ENCODE measurements at places on chromosomes 5 and 9.

DNA sequence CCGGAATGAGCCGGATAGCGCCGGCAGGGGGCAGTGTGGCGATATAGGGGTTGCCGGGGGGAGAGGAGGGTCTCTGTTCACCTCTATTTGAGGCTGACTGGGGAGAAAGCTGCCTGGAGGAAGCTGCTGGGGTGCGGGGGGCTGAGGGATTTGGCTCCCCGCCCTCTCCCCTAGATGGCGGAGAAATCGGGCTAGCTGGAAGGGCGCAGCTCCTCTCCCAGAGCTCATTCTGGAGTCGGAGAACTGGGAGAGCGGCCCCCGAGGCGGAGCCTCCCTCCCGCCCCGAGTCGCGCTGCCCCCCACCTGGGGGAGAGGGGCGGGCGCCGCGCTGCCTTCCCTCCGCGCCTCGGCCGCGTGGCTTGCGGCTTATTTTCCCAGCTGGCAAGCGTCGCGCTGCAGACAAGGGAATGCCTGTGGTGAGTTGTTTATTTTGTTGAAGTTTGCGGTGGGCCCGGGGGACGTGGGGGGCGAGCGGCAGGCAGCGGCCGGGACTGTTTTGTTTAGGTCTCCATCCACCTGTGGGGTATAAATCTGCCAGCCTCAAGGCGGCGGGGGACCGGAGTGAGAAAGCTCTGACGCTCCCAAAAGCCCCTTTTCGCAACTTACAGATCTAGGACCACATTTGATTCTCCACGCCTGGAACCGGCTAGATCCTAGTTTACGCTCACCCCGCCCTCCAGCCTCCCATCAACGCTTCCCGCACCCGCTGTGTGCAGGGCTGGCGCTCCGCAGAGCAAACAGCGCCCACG is 4.1 kb upstream of the RGMB start:
- DNase-seq, result no peak

DNA sequence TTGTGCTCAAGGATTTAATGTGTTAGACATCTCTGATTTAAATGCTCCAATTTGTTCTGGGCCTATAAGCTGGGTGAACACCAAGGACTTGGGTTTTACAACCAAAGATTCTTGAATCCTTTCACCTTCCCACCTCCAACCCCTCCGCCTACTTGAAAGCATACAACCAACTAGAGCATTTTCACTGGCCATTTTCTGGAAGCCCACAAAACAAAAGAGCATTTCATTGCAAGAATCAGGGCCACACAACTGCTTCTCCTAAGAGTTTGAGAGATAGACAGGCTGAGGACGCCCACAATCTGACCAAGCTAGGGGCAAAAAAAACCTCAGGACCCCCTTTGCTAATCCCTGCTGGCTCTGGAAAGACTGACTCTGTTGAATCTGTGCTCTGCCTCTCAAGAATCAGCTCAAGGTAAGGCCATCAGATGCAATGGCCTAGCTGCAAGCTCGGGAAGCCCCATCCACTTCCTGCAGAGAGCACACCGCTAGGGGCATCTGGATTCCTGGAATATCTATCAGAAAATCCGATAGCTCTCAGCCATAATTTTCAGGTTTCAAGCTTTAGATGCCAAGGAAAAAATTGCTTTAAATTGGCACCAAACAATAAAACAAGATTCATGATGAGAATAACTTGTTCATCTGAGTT is 57.7 kb downstream of the RETREG1 start:
- DNase-seq, result no peak

DNA sequence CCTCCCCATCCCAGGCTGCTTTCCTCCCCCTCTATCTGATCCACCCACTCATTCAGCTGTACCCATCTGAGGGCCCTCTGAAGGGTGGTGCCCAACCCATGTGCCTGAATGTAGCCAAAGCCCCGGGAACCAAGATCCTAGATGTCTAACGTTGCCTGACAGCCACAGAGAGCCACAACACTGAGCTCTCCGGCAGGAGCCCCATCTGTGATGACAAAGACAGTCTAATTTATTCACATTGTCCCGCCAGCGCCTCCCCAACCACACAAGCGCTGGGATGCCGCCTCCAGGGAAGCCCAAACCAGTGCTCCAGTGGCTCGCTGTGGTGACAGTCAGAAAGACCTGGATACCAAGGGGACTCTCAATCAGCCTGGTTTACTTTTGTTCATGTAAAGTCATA is 8.4 kb downstream of the IGFBPL1 start:
- DNase-seq, result no peak

- DNase-seq, result no peak
These were observed 653.7 kb downstream of the CCDC171 start for GRCh38 chr9:16206518-16206917.

DNA sequence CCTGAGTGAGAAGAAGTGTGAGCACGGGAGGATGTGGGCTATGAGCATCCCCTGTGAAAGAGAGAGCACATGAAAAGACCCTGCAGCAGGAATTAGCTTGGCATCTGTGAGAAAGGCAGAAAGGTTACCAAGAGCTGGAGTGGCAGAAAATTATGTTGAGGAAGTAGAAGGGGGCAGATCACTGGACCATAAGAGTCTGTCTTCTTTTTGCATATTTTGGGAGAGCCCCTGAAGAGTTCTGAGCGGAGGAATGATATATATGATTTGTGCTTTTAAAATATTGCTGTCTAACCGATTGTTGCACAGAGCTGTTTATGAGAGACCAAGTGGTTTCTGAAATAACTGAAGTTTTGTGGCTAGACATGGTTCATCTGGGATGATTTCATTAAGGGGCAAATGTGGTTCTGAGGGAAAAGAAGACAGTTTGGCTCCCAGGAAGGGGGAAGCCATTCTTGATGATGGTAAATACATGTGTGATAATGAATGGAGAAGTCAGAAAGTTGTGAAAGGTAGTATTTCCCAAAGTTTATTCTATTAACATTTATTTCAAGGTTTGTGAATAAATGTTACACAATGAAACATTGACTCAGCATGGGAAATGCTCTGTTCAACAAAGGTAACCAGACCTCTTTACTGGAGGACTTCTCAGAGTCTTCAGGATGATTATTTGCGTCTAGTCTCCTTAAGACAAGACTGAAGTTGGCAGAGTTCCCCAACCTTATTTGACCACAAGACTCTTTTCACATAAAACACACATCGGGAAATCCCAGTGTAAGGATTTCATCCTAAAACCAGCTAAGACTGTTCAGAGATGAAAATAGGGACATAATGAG is 31.5 kb upstream of the ADRB2 start:
- no peak for DNase-seq

DNA sequence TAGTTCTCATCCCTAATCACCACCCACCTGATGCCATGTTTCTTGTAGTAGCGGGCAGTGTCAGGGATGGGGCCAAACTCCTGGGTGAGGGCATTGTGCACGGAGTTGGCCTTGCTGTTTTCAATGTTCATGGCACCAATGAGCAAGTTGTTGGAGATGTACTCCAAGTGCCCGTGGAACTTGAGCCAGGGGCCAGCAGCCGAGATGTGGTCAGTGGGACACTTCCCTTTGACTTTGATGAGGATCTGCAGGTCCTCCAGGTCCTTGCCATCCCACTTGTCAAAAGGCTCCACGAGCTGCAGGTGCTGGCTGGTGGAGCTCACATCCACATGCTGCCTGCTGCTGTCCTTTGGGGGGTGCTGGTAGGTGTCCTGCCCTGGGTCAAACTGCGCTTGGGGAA is 162.2 kb upstream of the SV2C start:
- DNase-seq, result no peak

DNA sequence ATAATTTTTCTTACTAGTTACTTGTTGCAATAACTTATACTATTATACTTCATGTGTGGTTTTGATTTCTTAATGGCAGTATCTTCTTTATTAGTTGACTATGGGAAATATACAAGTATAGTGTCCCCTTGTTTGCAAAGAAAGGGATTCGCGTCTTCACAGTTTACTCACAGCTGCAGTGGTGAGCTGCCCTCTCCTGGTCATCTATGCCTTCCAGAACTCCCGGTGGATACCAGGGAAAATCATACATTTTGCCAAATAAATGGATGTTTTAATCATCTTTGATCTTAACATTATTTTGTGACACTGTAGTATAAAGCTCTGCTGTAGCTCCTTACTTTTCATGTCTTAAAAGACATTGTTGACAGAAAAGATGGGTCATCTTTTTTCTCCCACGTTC is 142.0 kb downstream of the ZCCHC7 start:
- no peak for DNase-seq

- no peak for DNase-seq
These were observed 24.8 kb downstream of the ANXA1 start for GRCh38 chr9:73176450-73176875.

DNA sequence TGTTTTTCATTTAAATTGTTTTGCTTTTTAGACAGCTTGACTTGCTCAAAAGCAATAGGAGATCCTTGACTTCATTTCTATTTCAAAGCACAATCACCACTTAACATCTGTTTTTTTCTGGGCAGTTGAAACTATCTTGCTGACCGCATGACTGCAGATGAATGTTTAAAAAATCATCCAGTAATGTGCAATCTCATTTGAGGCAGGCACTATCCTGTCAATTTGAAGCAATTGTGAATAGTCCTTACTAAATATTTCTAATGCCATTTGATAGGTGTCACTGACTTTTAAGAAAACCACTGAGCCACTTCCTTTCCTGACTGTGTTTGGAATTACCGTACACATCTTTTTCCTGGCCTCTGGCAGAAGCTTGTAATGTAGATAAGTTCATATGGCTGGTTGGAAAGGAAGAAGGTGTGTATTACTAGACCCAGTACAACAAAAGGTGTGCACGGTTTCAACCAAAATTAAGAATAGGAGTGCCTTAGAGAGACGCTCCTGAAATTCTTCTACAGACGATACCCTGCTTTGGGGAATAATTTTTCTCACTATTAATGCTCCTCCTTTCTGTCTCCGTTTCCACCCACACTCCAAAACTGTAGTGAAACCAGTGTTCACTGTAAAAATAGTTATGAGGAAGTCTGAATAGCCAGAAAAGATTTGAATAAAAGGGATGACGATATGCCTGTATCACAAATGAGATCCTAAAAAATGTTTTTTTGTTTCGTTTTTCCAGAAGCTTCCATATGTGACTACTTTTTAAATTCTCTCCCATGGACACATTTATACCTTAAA is 136.7 kb upstream of the MOCS2 start:
- no peak for DNase-seq

DNA sequence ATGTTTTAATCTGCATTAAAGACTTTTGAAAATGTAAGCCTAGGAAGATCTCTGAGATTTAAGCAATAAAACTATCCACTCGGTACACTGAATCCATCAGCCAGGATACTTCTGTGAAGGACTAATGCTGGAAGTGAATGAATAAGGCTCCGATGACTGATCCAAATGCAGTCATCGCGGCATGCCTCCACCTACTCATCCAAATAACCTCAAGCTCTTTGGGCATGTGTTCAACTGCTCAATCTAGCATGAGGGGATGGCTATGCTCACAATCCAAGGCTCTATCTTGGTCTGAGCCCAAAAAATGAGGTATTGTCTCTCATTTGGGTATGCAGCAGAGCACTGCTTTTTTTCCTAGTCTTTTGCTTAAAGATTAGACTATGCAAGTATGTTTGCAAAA is 19.2 kb downstream of the MARCHF3 start:
- no peak for DNase-seq

GRCh38 chr9:2354216-2354615 is 267.4 kb upstream of the VLDLR start:
- no peak for DNase-seq

- DNase-seq, result no peak
These were observed 173.5 kb downstream of the FAM174A start for GRCh38 chr5:100708645-100709171.

- DNase-seq, result peak; percentile 74
These were observed 2.5 kb downstream of the IL11RA start for GRCh38 chr9:34654323-34655051.

GRCh38 chr5:10448754-10449360 is 7.2 kb downstream of the ROPN1L start:
- no peak for DNase-seq

DNA sequence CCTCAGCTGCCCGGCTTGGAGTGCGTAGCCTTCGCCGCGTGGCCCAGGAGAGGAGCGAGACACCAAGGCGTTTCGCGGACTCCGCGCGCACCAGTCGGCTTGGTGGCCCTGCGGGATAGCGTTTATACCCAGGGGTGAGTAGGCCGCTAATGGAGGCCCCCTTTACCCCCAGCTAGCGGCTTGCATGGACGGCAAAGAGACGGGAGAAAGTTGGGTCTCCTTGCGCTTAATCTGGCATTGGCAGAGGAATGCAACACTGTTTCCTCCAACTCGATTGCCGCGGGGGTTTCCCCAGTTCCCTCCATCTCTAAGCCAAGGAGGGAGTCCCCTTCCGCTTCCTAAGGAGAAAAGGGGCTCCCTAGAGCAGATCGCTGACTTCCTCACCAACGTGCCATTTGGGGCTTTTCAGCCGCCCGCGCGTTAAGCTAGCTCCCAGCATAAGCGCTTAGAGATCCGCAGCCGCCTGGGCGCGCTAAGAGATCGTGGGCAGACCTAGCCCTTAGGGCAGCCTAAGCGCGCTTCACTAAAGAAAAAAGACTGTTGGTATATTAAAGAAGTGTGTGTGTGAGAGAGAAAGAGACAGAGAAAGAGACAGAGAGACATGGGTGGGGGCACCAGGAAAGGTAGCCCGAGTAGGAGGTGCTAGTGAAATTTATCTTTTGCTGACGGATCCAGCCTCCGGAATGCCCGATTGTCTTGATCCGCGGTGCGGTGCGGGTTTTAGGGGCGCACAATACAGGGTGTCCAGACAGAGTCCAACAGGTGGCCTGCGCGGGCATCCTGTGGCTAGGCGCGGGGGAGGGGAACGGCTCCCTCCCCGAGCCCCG is 597.9 kb upstream of the SGCD start:
- peak; percentile 29 for DNase-seq

GRCh38 chr9:126125177-126125576 is 201.5 kb upstream of the MVB12B start:
- DNase-seq, result no peak

GRCh38 chr9:77935974-77936373 is 95.6 kb downstream of the GNAQ start:
- no peak for DNase-seq

DNA sequence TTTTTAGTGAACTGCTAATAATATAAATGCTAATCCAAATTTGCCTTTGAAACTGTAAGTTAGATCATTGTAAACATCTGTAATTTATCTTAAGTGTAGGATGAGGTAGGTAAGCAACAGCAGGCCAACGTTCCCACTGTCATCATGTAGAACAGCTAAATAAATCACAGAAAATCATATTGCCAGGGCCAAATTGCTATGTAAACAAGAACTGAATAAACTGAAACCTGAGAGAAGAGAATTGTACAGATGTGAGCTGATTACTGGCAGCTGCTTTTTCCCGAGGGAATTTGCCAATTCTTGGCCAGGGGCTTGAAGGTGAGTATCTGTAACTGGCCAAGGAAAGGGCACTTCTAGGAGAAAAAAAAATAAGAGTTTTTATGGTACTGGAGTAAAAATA is 97.6 kb downstream of the CDH10 start:
- DNase-seq, result peak; percentile 78

GRCh38 chr9:36535107-36535506 is 37.6 kb upstream of the MELK start:
- no peak for DNase-seq

GRCh38 chr9:135093111-135093510 is 5.6 kb downstream of the OLFM1 start:
- DNase-seq, result peak; percentile 14

GRCh38 chr9:129343424-129344375 is 165.6 kb upstream of the IER5L start:
- DNase-seq, result no peak

GRCh38 chr5:154860123-154860522 is 1.7 kb downstream of the CNOT8 start:
- DNase-seq, result no peak

Measured in DMS79 treated with DMSO at 0.1 percent for 48 hours (cell line).